RWPE2 (cell line): ENCODE measurements at places on chromosomes 5 and 9.

GRCh38 chr5:9533096-9533495 is 12.8 kb downstream of the SEMA5A start:
- no peaks in the 10 kb centered on the region for H3K27me3 ChIP-seq
- no peak overlapping the region for H3K27ac ChIP-seq
- H3K4me3 ChIP-seq: no peak overlapping the region
- DNase-seq: no peak
- no peaks in the 10 kb centered on the region for H3K36me3 ChIP-seq

- H3K27me3 ChIP-seq: no peaks in the 10 kb centered on the region
- peak overlapping the region; percentile 98 for H3K27ac ChIP-seq
- no peak overlapping the region for H3K4me3 ChIP-seq
- H3K36me3 ChIP-seq: peaks cover 23% of the 10 kb centered on the region
These were observed 19.0 kb downstream of the ATOX1 start for GRCh38 chr5:151739395-151739794.

- H3K36me3 ChIP-seq: no peaks in the 10 kb centered on the region
- no peak overlapping the region for H3K4me3 ChIP-seq
- DNase-seq: no peak
- no peaks in the 10 kb centered on the region for H3K4me1 ChIP-seq
These were observed 57.4 kb downstream of the SERINC5 start for GRCh38 chr5:80198399-80198798.

DNA sequence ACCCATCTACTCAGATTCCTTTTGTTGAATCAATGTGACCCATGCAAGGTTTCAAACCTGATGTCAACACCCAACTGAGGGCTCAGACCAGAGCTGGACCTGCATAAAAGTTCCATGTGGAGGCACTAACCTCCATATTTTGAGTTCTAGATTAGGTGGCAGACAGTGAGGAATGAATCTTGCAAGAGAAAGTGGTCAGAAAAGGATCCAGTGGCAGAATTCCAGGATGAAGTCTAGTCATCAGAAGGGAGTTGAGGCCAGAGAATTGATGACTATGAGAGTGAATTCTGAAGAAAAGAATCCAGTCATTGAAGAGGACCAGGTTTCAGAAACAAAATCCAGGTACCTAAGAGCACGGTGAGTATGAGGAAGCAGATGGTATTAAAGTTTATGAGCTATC is 205.1 kb upstream of the RGMB start:
- no peak for DNase-seq
- no peaks in the 10 kb centered on the region for H3K36me3 ChIP-seq
- H3K4me1 ChIP-seq: peaks cover 5% of the 10 kb centered on the region
- no peak overlapping the region for H3K4me3 ChIP-seq

DNA sequence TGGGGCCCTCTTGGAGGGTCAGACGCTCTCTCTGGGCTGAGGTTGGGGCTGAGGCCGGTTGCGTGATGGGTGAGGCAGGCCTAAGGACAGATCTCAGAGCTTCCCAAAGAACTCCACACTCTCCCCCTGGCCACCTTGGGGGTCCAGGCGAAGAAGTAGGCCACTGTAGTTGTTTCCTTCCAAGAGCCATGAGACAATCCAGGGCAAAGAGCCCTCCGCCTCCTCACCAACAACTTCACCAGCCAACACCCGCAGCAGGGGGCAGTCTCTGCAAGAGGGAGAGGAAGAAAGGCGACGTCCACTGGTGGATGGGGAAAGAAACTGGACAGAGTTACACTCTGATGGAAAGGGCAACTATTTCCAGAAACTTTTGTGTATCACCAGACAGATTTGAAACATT is 10.7 kb downstream of the SLC35A4 start:
- no peaks in the 10 kb centered on the region for H3K4me1 ChIP-seq
- no peak for DNase-seq
- H3K36me3 ChIP-seq: no peaks in the 10 kb centered on the region
- no peaks in the 10 kb centered on the region for H3K27me3 ChIP-seq
- no peak overlapping the region for H3K4me3 ChIP-seq

DNA sequence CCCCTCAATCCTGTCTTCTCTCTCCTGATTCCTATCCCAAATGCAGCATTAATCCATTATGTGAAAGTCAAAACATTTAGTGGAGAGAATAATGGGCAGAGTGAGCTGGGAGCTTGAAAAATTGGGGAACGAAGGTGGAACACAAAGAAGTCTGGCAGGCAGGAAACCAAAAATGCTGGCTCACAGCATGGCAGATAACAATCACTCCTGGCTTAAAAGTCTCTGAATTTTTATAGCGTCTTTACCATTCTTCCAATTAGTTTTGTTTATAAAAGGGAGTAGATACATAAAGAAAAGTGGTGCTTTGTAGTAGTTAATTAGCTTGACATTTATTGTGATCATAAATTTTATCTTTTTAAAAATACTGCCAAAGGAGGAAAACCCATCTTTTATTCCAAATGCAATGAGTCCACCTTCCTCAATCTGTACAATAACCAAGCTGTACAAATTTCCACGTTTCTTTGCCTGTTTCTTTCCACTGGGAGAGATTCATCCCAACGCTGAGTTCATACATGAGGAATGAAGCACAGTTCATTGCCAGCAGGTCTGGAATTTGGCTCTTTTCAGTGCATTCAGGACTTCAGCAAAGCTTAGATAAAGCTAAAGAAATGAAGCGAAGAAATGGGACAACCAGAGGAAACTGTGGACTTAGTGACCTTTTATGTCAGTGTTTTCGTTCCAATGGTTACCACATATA is 174.7 kb downstream of the HMHB1 start:
- H3K4me3 ChIP-seq: no peak overlapping the region
- H3K4me1 ChIP-seq: peaks cover 20% of the 10 kb centered on the region
- H3K36me3 ChIP-seq: no peaks in the 10 kb centered on the region
- no peak for DNase-seq
- no peaks in the 10 kb centered on the region for H3K27me3 ChIP-seq
- H3K27ac ChIP-seq: peak overlapping the region; percentile 94

DNA sequence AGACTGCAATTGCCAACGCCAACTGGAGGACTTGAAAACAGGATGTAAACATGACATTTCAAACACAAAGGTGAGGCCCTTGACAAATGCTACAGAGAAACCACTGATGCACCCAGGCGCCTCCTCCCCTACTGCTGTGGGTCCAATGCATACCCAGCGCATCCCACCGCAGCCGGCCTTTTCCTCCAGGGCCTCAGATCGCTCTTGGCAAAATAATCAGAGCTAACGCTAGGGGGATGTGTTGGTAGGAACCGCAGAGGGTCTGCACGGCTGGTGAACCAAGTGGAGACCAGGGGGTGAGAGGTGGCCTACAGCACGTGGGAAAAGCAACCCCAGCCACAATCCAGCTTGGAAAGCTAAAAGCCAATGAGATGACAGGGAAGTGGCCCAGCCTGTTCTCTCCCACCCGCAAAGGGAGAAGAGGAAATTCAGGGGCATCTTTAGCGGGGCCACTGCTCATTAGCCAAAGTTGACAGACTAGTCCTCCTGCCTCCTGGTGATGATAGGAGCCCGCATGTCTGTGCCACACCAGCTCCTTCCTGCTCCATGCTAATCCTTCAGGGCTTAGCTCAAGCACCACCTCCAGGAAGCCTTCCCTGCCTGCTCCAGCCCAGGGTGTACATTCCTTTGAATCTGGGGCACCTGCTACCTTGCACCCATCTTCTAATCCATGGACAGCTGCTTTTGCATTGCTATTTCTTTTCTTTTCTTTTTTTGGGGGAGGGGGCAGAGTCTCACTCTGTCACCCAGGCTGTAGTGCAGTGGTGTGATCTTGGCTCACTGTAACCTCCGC is 5.9 kb downstream of the FAM163B start:
- no peak overlapping the region for H3K27ac ChIP-seq
- peaks cover 21% of the 10 kb centered on the region for H3K27me3 ChIP-seq
- no peaks in the 10 kb centered on the region for H3K36me3 ChIP-seq
- H3K4me1 ChIP-seq: no peaks in the 10 kb centered on the region

- no peak overlapping the region for H3K27ac ChIP-seq
- no peak overlapping the region for H3K4me3 ChIP-seq
- H3K27me3 ChIP-seq: no peaks in the 10 kb centered on the region
- no peaks in the 10 kb centered on the region for H3K36me3 ChIP-seq
- no peak for DNase-seq
These were observed 420.8 kb upstream of the GRAMD2B start for GRCh38 chr5:126002222-126002897.

DNA sequence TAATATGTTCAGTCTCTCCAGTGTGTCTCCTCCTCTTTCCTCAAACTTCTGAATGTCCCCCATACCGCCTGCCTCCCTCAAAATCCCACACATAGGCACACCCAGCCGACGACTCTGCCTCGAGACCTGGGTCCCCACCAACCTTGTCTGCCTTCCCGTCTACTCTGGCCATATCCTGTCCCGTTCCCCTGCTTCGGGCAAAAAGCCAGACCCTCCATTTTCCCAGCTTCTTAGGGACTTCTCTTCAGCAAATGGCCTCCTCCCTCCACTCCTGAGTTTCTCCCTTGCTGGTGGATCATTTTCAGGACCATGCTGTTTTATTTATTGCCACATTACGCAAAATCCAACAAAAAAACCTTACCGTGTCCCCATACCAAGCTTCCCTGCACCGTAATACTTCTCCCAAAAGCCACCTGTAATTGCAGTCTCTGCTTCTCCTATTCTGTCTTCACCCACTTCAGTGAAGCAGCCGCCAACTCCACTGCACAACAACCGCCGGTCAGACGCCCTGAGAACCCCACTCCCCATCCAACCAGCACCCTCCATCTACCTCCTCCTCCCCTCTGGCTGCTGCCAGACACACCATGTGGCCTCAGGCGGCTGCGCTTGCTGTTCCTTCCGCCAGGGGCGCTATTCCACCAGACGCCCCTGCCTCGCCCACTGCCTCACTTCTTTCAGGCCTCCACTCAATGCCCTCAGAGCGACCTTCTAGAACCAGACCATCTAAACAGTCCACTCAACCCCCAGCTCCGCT is 117.0 kb downstream of the TRPM6 start:
- no peak overlapping the region for H3K27ac ChIP-seq
- no peak for DNase-seq
- H3K4me1 ChIP-seq: no peaks in the 10 kb centered on the region
- no peak overlapping the region for H3K4me3 ChIP-seq
- no peaks in the 10 kb centered on the region for H3K36me3 ChIP-seq

- H3K27me3 ChIP-seq: no peaks in the 10 kb centered on the region
- H3K27ac ChIP-seq: no peak overlapping the region
- H3K4me1 ChIP-seq: no peaks in the 10 kb centered on the region
- no peaks in the 10 kb centered on the region for H3K36me3 ChIP-seq
- no peak overlapping the region for H3K4me3 ChIP-seq
These were observed 32.6 kb downstream of the FGF1 start for GRCh38 chr5:142653321-142653720.

GRCh38 chr5:14502294-14502690 is 79.3 kb upstream of the OTULINL start:
- no peaks in the 10 kb centered on the region for H3K4me1 ChIP-seq
- no peaks in the 10 kb centered on the region for H3K27me3 ChIP-seq
- H3K27ac ChIP-seq: no peak overlapping the region
- H3K4me3 ChIP-seq: no peak overlapping the region
- DNase-seq: no peak

- no peaks in the 10 kb centered on the region for H3K27me3 ChIP-seq
- H3K27ac ChIP-seq: peak overlapping the region; percentile 92
- H3K36me3 ChIP-seq: peaks cover 11% of the 10 kb centered on the region
- H3K4me3 ChIP-seq: no peak overlapping the region
- peaks cover 35% of the 10 kb centered on the region for H3K4me1 ChIP-seq
These were observed 2.5 kb downstream of the TNPO1 start for GRCh38 chr5:72818866-72819534.

DNA sequence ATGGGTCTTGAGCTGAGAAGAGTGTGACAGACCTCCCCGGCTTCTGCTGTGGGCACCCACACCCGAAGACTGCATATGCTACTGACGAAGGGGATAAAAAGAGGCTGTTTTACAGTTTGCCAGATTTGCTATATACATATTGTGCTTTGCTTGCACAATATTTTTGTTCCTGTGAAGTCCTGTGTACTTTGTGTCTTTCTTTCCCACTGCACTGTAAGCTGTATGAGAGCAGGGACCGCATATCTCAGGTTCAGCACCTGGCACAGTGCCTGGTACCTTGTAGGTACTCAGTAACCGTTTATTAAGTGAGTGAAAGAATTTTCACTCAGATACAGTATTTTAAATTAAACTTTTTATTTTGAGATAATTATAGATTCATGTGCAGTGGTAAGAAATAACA is 8.2 kb upstream of the GARNL3 start:
- H3K27me3 ChIP-seq: no peaks in the 10 kb centered on the region
- no peak for DNase-seq
- no peaks in the 10 kb centered on the region for H3K36me3 ChIP-seq
- H3K4me3 ChIP-seq: no peak overlapping the region
- no peak overlapping the region for H3K27ac ChIP-seq

DNA sequence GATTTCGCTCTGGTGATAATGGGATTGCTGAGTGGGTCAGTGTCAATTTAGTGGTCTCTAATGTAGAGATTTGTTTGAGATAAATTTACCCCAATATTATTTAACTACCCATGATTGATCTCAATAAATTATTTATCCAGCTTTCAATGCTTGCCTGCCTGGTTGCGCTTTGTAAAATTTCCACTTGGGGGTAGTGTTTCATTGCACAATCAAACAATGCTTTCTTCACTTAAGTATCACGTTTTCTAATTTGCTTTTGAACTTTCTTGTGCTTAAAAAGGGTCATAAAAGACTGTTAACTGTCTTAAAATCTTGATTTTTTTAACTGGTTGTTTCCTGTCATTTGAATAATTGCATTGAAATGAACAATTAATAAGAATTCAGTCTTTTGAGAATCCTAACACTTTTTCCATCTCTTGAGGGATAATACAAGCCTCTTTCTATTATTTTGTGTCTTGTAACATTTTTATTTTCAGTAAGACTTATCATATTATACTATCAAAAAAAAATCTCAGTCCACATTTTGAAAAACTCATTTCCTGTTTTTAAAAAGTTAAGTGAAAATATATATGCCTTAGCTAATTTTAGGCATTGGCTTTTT is 18.7 kb downstream of the HSD17B4 start:
- DNase-seq: no peak
- H3K4me1 ChIP-seq: no peaks in the 10 kb centered on the region
- H3K36me3 ChIP-seq: peaks cover 30% of the 10 kb centered on the region
- no peak overlapping the region for H3K4me3 ChIP-seq
- no peak overlapping the region for H3K27ac ChIP-seq

GRCh38 chr9:125700791-125701190 is 6.2 kb downstream of the MAPKAP1 start:
- DNase-seq: no peak
- H3K4me1 ChIP-seq: peaks cover 16% of the 10 kb centered on the region
- H3K27me3 ChIP-seq: no peaks in the 10 kb centered on the region
- H3K36me3 ChIP-seq: peaks cover 11% of the 10 kb centered on the region

DNA sequence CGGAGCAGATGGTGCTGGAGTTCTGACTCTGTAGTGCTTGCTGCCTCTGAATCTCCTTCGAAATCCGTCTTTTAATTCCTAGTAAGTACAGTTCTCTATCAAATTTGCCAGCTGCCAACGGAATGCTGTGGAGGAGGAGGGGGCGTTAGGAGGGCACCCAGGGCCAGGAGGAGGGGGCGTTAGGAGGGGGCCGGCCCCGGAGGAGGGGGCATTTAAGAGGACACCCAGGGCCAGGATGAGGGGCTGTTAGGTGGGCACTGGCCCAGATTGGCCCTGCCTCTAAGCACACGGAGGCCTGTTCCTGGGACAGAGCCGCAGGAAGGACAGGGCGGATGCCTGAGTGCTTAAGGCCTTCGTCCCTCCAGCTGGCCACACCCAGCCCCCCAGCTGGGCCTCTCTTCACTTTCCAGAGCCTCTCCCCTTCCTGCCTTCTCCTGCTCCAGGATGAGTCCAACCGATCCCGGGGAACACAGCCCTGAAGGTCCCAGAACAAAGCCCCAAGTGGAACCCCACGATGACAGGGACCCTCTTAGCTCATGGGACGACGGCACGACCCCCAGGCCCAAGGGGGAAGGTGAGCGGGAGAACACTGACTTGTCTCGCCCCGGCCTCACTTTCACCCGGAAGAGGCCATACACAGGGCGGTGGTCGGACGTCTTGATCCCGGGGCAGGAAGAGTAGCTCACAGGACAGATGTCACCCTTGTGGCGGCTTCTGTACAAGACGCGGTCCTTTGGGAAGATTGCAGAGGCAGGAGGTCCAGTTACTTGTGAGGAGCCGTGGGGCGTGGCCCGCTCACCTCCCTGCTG is 9.8 kb downstream of the INPP5E start:
- H3K36me3 ChIP-seq: peaks cover 17% of the 10 kb centered on the region
- no peak for DNase-seq
